ENCODE measurements at places on chromosomes 11 and 22.

DNA sequence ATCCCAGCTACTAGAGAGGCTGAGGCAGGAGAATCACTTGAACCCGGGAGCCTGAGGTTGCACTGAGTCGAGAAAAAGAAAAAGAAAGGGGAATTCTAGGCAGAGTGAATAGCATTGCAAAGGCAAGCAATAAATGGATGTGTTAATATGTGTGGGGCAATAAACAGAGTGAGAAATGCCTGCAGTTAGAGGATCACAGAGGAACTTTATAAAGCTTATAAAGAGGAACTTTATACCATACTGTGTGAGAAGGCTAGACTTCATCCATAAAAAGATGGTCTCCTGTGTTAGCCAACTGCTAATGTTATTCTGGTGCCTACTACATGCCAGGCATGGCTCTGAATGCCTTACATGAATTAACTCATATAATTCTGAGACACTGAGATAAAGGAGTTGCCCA lies 841 bp downstream of the B3GNT6 start:
- no peak for DNase-seq

GRCh38 chr11:81644239-81644840 lies 1089.3 kb downstream of the FAM181B start:
- peak; percentile 28 for DNase-seq

DNA sequence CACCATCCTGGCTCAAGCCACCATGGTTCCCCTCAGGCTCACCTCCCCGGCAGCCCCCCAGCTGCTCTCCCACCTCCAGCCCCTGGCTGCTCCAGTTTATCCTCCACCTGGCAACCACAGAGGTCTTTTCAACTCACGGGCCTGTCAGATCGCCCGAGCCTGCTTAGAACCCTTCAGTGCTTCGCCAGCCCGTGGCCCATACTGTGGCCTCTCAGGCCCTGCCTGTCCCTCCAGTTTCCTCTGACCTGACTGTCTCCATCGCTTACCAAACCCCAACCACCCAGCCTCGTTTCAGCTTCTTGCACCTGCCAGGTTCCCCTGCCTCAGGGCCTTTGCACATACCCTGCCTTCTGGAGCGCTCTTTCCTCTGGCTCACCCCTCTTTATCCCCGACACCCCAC lies 6.9 kb downstream of the KCNC1 start:
- DNase-seq, result no peak

DNA sequence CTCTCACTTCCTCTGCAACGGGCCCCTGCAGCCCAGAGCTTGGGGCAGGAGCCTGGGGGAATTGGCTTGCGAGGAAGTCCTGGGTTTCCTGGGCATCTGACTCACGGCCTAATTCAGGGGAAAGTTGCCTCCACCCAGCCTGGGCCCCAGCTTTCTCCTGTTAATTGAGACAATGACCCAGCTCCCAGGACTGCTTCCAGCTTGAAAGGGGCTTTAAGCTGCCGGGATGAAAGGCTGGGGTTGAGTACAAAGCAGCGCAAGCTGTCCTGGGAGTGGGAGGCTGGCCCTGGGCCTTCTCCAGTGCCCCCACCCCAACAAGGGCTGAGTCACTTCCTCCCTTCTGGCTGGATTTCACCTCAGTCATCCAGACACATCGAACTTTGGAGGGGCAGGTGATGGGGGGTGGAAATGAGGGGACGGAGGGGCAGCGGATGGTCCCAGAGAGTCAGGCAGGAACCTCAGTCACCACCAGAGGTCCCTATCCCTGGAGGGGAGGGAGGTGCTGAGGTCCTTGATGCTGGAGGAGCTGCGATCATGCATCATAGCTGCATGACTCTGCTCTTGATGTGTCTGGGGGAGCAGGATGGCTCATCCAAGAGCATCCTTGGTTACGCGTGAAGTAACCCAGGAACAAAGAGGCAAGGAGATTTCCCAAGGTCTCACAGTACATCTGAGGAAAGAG lies 30.1 kb upstream of the OAF start:
- no peak for DNase-seq

Measured in fibroblast of skin of left quadriceps (primary cell).